Heart right ventricle (tissue), 16 donors: ENCODE measurements at places on chromosomes 3 and 15.
A peak's percentile ranks its signal among the peaks of the same experiment; 100 is the strongest.

GRCh38 chr15:34241376-34242330 is 16.8 kb downstream of the EMC4 start:
- no peak for DNase-seq

DNA sequence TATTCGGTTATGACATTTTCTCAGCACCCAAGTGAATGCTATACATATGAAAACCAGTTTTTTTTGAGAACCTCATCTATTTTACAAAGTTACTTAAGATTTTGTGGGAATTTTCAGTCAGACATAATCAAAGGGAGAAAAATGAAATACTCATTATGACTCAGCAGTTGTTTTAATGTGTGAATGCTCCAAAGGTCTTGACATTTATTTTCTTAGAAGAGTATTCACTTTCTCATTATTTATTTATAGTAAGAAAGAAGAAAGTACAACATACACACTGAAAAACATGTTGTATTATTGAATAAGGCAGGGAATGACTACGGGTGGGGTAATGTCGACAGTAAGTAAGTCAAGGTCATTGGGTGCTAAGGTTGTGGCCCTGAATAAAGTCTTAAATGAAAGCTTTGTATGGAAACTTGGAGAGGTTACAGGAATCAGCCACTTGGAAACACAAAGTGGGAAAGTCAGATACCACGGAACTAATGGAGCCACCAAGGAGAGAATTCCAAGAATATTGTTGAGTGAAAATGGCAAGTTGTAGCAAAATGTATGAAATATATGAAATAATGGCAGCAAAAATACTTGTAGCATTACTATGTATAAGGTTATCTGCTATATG is 844.5 kb downstream of the TBL1XR1 start:
- no peak for DNase-seq

- DNase-seq, result peak; percentile 36
Measured at GRCh38 chr15:41881920-41882688, 11.7 kb downstream of the SPTBN5 start.

- DNase-seq, result no peak
Measured at GRCh38 chr3:104629038-104629437, 737.7 kb upstream of the ALCAM start.

DNA sequence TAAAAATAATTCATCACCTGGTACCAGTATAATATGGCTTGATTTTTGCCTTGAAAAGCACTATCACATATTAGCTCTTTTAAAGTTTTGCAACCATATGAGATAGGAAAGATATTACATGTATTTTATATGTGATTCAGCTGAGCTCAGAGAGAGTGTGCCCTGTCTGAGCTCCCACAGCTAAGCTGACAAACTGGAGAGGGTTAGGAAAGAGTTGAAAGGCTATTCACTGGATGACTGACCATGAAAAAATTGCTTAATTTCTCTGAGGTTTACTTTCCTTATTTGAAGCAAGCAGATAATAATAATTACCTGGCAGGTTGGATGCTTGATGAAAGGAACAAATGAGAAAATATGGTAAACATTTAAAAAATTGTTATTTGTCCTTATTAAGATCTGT is 97.4 kb upstream of the CCDC80 start:
- no peak for DNase-seq

GRCh38 chr15:47266566-47266965 is 450.7 kb upstream of the SEMA6D start:
- no peak for DNase-seq

DNA sequence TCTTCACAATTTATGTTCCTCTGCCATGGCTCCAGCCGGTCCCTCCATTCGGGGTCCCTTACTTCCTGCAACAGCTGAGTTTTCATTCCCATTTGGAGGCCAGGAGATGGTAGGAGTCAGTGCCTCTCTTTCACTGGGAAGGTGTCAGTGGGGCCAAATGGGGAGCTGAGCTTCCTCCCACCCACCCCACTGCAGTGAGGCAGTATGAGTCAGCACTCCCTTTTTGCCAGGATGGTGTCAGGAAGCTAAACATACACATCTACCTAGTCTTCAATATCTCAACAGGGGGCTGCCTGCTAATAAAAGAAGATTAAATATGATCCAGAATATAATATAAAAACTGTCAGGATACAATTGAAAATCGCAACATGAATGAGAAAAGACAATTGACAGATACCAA is 12.7 kb upstream of the ACTC1 start:
- no peak for DNase-seq
